HS-27A (cell line): ENCODE measurements at places on chromosomes 2 and 18.

- DNase-seq, result no peak
These were observed 398.0 kb downstream of the CDH2 start for GRCh38 chr18:27778925-27779324.

DNA sequence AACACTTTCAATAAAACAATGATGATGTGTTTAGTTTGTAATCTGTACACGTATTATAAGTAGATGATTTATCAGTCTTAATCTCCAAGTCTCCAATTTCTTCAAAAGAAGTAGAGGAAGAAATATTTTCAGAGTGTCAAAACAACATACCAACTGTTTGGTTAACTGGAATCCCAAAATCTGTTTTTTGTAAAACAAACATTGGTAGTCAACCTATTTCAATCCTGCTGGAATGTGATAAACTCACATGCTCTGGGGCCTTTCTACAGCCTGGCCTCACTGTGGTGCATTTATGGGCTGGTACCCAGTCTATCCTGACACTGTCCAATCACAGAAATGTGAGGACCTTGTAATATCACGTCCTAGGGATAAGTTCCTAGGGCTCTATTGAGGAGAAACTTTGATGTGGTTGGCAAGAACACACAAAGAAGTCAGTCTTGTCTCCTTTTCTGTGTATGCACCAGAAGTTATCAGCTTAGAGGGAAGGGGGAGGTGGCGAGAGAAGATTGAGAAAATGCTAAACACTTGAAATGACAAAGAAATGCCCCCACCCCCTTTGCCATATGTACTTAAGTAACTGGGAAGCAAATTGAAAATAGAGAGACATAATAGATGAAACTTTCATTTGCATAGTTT lies 47.2 kb downstream of the PRKRA start:
- no peak for DNase-seq

DNA sequence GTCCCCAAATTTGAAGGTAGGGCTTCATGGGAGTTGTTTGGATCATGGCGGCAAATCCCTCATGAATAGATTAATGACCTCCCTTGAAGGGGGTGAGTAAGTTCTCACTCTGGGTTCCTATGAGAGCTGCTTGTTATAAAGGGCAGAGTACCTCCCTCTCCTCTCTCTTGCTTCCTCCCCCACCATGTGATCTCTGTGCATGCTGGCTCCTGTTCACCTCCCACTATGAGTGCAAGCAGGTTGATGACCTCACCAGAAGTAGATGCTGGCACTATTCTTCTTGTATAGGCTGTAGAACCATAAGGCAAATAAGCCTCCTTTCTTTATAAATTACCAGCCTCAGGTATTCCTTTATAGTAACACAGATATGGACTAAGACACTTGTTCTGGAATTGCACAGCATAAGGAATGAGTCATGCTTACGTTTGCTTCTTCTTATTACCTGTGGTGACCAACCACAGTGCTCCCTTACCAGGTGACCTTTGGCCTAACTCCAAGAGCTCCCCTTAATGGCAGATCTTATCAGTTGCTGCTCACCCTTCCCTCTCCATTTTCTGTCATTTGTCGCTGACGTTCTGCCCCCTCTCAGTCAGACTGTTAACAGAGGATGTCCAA lies 559.5 kb upstream of the GCFC2 start:
- DNase-seq, result no peak

GRCh38 chr2:38016219-38016618 lies 59.7 kb downstream of the CYP1B1 start:
- no peak for DNase-seq

DNA sequence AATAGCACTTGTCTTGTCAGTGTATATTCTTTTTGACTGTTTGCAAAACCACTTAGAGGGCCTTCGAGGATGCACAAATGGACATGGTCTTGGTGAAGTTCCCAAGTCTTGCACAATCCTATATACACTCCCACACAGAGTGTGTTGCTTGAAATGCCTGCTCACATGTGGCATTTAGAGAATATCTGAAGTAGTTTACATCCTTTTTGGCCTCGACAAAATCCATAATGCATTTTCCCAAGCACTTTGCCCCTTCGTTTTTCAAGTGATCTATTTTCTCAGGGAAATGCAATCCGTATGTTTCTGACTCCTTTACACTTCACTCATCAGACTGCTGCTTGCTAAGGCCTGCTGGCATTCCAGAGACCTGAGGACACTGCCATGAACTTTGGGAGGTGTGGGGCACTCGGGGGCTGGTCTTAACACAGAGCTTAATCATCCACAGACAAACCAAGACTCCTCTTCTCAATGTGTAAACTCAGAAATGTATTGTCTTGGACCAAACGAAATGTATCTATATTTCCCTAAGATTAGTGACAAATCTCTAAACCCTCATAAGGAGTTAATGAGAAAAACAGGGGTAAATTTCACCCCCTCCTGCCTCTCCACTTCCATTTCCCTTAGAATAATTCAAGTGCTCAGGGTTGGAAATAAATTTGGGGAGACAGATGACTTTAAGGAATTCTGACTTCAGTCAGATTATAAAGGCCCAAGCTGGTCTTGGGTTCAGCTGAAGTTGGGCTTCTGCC lies 219.3 kb upstream of the APCDD1 start:
- DNase-seq, result no peak

DNA sequence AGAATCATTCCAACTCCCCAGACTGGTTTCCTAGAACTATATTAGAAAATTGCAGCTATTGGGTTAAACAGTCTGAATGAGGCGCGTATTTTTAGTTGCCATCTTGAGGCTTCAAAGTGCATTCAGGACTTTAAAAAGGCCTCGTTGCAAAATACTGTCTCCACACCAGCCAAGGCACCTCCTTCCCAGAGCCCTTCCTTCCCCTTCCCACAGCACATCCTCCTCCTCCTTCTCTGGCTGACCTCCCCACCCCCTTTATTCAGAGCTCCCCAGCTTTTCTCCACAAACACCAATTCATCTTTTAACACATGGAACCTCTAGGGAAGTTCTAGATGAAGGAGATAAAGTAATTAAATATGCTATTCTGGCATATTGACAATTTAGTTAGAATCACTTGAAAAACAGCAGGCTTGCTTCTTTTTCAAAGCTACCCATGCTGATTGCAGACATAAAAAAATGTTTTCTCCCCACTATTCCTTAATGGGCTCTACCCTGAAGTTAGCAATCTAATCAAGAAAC lies 90.3 kb downstream of the RTP5 start:
- DNase-seq, result no peak

DNA sequence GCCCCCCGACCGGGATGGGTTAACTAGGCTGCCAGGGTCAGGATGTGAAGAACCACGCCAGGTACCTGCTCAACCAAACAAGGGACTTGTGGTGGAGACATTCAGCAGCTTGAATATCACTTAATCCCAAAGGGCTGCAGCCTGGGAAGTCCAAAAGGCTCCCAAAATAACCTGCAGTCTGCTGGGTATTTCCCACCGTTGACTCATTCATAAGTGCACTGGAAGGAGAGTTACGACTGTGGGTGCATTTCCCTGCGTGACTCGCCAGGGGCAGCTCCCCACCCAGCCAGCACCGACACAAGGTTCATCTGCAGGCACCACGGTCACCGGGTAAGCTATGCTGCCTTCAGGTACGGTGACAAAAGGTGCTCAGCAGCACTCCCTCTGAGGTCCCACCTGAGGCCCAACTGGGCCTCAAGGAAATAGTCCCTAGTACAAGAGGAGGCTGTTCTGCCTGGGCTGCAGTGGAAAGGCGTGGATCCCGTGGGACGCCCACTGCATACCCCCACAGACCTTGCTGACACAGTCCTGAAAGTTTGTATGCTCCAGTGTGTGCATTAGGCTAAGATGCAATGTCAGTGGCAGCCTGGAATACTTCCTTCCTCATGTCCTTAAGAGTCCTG lies 86.5 kb downstream of the UXS1 start:
- no peak for DNase-seq

GRCh38 chr2:72762276-72762675 lies 63.6 kb downstream of the EXOC6B start:
- DNase-seq, result no peak

DNA sequence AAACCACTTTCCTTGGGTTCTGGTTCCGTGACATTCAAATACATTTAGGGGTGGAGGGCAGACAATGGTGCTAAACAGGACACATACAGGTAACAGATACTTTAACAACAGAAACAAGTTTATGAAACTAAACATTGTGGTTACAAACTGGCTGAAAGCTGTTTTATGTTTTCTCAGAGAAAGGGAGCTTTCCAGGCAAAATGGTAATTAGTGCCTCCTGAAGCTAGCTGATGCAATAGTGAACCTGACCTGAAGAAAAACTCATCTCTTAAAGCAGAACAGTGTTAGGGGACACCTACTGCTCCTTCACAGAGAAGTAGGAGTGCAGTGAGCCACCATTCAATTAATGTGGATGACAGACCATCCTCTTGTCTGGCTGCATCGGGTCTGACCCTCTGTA lies 138.9 kb downstream of the CCDC148 start:
- DNase-seq, result no peak

DNA sequence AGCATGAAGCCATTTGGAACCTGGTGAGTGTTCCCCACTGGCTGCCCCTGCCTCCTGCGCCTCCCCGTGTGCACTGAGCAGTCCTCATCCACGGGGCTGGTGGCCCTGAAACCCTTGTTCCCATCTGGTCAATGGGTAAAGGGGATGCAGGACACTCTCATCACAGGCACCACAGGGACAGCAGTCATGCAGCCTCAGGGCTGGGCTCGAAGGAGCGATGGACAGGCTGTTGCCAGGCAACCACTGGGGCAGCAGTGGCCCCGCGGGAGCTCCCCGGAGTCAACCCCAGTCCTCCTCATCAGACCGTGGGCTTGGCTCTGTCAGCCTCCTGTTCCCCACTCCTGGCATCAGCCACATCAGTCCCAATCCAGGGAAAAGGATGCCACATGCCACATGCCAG lies 509.5 kb downstream of the EIPR1 start:
- no peak for DNase-seq

- DNase-seq, result no peak
These were observed 108.5 kb downstream of the CTAGE1 start for GRCh38 chr18:22309191-22309590.

GRCh38 chr2:238176613-238177012 lies 17.8 kb downstream of the ERFE start:
- DNase-seq, result no peak

DNA sequence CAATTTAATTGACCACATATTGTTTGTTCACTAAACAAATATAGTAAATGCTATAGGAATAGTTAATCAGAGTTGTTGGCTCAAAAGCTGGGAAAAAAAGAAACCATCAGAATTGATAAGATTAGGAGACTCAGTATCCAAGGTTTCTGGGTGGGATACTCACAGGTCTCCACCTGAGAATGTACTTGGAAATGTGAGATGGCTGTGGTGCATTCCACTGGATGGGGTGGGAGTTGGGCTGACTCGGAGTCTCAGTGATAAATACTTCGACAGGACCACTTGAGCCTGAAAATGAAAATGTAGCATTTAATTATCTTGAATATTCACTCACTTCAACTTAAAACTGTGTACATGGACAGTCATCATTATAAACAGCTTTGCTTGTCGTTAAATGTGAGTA lies 21.2 kb downstream of the FN1 start:
- no peak for DNase-seq

DNA sequence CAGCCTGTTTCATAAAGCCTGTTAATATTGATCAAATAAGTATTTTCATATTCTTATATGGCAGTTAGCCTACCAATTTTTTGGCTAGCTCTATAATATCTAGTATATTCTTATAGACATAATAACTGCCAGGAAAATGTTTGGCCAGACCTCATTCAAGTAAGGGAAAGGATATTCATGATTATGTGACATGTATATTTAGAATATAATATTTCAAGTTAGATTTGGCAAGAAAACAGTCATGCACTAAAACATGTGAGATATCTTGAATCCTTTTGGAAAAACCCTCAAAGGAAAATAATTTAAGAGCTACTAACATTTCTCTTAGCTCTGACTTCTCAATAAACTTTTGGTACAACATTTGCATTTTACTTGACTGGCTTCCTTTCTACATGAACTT lies 694.1 kb downstream of the PLCL1 start:
- DNase-seq, result no peak

DNA sequence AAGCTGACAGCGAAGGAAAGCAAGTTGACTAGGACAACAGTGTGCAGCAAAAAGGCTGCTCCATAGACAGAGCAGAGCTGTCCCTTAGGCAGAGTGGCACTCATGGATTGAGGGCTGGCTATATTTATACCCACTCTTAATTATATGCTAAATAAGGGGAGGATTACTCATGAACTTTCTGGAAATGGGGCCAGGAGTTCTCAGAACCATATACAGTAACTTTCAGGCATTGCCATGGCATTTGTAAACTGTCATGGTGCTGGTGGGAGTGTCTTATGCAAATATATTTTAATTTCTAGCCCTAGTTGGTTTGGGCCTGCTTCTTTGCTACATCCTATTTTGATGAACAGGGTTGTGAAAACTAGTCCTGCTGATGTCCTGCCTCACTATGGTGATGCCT lies 279.5 kb upstream of the MGAT5 start:
- no peak for DNase-seq

DNA sequence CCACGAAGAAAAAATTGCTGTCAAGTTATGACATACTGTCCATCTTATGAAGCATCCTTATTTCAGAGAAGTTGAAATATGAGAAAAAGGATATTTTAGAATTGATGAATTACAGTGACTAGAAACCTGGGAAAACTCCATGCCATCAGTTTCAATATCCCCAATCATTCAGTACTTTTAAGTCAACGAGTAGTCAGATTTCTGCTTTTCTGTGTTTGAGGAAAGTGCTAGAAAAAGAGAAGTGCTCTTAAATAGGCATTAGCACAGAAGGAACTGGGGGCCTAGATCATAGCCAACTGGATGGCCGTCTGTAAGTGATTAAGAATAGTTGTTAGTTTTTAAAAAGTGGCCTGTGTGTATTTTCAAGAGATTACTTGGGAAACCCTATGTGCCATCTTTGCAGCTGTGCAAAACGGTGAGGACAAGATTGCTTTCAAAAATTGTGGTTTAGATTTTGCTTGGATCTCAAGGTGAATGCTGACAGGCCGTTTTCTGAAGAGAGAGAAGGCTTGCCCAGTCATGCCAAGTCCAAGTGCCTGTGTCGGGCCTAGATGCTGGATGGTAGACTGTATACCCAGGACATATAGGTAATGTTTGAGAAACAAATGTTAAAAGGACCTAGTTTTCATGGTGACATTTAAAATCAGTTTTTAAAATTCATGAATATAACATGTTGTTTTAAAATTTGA lies 5.1 kb downstream of the NEDD4L start:
- DNase-seq, result no peak

GRCh38 chr18:490024-490366 lies 10.5 kb downstream of the COLEC12 start:
- no peak for DNase-seq

- no peak for DNase-seq
These were observed 610.8 kb downstream of the EPHA4 start for GRCh38 chr2:220961143-220961860.
